ENCODE measurements at places on chromosomes 7 and 10. TPM values are rescaled to one million over a fixed set of nuclear protein-coding genes. Genes with fewer than 3 reads are reported as not detected.

Gene SPDYE1
- total RNA-seq, result not detected

Gene WNT2
- total RNA-seq, result not detected

Gene EN2
- not detected for total RNA-seq

Gene SPDYE2B
- total RNA-seq, result not detected

Gene NKX1-2
- total RNA-seq, result not detected

Data from activated naive CD8-positive, alpha-beta T cell treated with anti-CD3 and anti-CD28 coated beads for 36 hours (primary cell).